ENCODE measurements at places on chromosomes 6 and 20.

DNA sequence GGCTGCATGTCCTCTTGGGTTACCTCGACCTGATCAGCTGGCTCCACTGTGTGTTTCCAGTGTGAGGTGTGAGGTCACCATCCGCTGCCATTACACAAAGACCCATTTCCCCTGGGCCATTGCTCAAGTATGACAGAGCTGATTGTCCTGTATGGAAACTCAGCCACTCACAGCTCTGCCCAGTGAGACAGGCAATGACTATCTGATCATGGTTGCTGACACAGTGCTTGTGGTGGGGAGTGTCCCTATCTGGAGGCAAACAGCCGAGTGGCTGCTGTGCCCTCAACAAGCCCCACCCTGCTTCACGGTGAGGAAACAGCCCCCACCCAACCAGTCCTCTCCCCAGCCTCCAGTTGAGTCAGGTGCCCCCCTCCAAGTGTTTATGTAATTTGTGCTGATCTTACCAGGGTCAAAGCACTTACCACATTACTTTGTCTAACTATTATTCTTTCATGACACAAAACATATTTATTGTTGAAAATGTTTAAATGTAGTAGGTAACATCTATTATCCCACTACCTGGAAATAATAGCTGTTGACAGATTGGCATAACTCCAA is 11.7 kb upstream of the MAPK13 start:
- DNase-seq: peak; percentile 99

- no peak for DNase-seq
These were observed 193.3 kb downstream of the MOXD1 start for GRCh38 chr6:132207991-132208390.

GRCh38 chr20:8523684-8524083 is 391.6 kb downstream of the PLCB1 start:
- no peak for DNase-seq

- peak; percentile 82 for DNase-seq
These were observed 57.3 kb upstream of the MLIP start for GRCh38 chr6:54053881-54054391.

GRCh38 chr6:49327571-49327970 is 135.5 kb downstream of the MMUT start:
- DNase-seq: no peak

DNA sequence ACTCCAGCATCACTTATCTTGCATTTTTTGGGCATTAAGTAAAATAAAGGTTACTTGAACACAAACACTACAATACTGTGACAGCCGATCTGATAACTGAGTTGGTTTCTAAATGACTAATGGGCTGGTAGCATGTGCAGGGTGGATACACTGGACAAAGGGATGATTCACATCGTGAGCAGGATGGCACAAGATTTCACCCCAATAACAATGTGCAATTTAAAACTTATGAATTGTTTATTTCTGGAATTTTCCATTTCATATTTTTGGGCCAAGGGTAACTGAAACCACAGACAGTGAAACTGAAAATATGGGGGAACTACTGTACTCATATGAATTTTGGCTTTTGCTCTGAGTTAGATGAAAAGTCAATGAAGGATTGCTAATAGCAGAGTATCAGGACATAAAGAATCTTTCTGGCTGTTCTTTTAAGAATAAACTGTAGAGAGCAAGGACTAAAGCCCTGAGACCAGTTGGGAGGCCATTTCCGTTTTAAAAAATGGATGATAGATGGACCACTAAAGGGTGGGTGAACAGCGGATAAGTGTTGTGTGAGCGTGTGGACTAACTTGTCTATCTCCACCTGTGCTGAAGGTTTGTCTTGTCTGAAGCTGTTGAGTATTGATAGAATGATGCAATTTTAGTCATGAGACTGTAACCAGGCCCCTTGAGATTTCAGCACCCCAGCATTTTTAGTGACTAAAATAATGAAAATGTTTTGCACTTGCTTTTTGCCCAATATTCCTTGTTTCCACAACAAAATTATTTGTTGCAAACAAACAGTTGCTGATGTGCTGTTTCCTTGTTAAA is 8.2 kb downstream of the SPINT3 start:
- no peak for DNase-seq

DNA sequence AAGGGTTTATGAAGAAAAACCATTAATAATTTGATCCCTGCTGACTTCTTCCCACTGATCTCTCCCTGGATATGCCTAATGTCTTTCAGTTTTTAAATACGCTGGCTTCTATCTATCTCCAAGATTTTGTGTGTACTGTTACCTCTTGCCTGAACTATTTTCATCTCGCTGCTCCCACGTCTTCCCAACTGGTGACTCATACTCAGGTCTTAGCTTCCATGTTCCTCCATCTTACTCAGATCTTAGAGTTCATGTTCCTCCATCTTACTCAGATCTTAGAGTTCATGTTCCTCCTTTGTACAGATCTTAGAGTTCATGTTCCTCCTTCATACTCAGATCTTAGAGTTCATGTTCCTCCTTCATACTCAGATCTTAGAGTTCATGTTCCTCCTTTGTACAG is 21.6 kb downstream of the GPR6 start:
- DNase-seq: no peak

DNA sequence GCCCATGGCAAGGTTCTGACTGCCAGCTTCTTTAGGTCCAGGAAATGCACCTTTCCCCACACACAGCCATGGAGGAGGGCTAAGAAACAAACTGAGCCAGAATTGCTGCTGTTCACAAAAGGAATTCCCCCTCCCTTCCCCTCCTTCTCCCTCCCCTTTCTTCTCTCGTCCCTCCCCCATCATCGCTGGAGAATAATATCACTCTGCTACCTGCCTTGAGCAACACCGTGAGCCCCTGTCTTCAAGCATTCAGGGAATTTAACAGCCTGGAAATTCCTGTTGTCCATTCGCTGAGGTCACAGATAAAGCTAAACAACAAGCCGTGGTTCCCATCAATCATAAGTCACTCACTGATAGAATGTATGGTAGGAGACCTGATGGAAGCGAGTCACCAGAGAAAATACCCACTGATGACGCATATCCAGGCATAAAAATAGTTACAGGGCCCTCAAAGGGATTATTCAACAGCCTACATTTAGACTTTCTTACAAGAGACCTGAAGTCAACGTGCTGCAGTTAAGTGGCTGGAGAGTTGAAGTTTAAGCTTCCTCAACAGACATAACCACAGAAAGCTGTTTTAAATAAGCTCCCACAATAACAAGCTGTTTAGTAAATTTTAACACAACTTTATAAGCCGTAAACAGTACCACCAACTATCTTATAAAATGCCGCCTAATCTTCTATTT is 59.7 kb downstream of the HIVEP2 start:
- peak; percentile 78 for DNase-seq

GRCh38 chr6:156013155-156013554 is 557.5 kb upstream of the NOX3 start:
- DNase-seq: peak; percentile 9
